Substantia nigra (tissue), 51 donors: ENCODE measurements at places on chromosomes 3 and 15.

GRCh38 chr15:40495516-40495915 lies 24.7 kb downstream of the CHST14 start:
- DNase-seq: no peak

DNA sequence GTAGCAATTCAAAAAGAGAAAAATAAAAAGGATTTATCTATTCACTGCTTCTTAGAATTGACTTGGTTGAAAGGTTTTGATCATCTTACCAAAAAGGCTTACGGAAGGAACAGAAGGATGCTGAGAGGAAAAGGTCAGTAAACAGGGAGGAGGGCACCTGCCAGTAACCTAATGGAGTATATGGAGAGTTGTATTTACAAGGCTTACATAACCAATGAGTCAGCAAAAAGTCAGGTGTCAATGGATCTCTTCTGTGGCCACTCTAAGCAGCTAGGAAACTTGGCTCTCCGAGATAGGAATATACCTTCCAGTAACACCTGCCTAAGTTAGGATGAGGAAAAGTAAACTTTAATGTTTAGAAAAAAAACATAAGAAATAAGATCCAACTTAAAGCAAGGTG lies 80.5 kb upstream of the PLXND1 start:
- DNase-seq: no peak

DNA sequence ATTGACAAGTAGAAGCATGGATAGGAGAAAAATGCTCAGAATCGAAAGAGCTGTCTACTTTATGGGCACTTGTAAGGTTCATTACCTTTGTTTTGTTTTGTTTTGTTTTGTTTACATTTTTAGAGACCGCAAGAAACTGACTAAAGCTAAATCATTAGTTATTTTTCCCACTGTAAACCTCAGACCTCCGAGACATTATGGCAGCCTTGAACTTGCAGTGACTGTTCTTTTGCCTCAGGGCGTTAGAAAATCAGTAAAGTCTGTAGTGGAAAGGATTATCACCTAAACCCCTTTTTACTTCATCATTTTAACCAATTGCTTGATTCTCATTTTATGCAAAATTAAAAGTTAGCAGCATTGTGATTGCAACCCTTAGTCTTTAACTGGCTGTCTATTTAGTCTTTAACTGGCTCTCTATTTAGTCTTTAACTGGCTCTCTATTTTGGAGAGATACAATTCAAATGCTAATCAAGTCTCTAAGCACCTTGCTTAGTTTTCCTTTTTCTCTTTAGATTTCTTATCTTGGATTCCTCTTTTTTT lies 383.3 kb upstream of the ROBO2 start:
- no peak for DNase-seq

DNA sequence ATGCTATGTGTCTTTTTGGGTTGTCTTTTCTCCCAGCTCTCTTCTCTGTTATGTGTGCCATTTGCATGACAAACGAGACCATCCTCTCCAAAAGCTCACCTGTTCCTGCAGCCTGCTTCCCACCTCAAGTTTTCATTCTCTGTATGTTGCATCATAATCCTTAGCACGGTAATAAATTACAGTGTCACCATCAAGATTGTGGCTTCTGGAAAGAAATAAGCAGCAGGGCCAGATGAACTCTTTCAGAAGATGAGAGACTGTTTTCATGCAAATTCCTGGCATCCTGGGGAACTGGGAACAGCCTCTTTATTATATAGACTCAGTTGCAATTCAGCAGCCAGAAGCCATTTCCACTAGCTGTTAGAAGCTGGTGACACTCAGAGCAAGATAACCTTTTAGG lies 436.7 kb downstream of the EPHB1 start:
- DNase-seq: no peak

DNA sequence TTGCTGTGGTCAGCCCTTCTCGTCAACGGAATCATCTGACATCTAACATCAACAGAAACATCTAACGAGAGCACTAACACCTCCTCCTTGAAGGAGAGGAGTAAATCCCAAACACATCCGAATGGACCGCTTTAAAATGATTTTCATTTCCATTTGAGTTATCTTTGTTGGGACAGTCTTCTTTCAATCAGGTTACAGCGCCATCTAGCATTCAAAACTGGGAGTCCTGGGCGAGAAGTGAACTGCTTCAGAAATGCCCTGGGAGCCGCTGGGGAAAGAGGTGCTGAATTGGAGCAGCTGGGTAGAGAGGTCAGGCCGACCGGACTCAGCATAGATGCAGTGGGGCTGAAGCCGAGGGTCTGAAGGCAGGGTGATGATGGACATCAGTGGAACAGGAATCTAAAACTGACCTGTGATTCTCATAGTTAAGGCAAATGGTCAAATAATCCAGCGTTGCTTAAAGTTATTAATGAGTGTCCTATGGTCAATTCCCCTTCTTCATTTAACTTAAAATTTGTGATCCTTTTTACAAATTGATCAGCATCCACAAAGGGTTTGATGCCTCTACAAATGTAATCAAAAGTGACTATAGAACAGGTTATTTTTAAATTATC lies 170.0 kb upstream of the NDN start:
- no peak for DNase-seq

GRCh38 chr15:61309031-61309511 lies 80.0 kb upstream of the RORA start:
- no peak for DNase-seq
